Suppressor macrophage treated with lipopolysaccharide for 4 hours (primary cell): ENCODE measurements at places on chromosomes 4 and X.

GRCh38 chr4:95178938-95179337, 369.8 kb downstream of the UNC5C start:
- no peak for DNase-seq

DNA sequence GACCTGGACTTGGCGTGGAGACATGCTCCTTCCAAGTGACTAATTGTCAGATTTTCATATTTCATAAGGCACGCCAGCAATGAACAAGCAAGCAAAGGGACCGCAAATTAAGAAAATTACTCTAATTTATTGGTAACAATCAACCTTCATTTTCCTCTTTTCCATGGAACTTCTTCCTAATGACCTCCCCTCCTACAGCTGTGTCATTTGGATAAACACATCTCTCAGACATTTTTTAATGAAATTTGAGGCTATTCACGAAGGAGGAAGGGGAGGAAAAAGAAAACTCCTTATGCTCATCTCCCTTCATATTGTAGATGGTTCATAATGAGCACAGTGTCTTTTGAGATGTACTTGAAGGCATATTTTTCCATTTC, 38.6 kb upstream of the TLR3 start:
- no peak for DNase-seq

GRCh38 chr4:14874990-14875389, 127.3 kb upstream of the CPEB2 start:
- peak; percentile 72 for DNase-seq

GRCh38 chrX:17021851-17022604, 75.6 kb downstream of the REPS2 start:
- peak; percentile 42 for DNase-seq

- DNase-seq = peak; percentile 61
Measured at GRCh38 chrX:46750889-46751288, 8.0 kb downstream of the SLC9A7 start.

GRCh38 chr4:3527914-3528876, 4.0 kb downstream of the LRPAP1 start:
- no peak for DNase-seq

GRCh38 chrX:100600758-100601157, 16.0 kb downstream of the TNMD start:
- DNase-seq = peak; percentile 27

DNA sequence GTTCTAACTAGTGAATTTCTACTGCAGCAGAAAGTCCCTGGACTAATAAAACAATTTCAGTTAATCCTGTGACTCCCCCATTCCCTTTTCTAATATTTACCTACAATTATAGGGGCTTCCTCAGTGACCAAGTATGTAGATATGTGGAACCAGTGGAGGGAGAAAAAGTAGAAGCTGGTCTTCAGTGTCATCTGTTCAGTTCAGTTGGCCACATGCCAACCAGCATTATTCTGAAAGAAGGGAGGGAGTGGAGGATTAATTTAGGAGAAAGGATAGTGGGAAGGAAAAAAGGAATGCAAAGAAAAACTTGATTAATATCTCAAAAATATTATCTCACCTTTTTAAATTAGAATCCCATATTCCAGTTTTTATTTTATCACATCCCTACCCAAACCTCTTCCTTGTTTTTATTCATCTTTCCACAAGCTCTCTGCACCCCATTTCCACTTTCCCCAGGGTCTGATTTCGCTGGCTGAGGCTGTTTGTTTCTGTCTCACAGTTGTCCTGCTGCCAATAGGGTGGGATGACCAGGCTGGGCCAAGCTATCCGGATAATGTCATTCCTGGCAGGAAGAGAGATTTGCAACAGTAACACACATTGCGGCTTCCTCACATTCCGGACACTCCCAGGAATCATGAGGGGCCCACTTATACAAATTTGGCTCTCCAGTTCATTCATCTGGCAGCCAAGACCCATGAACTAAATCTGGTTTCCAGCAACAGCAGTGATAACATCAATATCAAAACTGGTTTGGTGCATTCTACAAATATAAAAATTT, 24.6 kb upstream of the ANTXR2 start:
- DNase-seq = no peak

DNA sequence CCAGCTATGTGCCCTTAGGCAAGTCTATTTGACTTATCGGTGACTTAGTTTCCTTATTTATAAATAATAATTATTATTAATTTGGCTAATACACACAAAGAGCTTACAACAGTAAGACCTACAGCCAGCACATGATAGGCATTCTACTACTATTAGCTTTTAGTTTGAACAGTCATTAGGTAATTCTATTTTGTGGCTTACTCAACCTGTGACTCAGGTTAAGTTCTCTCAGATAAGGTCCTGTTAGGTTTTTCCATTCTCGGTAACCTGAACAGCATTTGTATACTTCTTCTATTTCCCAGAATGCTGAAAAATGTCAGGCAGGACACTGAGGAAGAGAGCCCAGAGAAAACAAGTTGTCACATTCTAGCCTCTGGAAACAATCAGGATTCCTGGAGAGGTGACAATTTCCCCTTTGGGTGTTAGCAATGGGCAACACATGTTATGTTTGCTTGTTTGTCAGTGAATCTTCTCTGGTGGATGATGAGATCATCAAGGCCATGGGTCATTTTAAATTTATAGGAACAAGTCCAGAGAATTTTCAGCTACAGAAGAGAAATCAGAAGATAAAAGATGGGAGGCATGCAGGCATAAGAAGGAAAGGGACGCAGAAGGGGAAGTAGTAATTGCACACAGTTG, 2144.7 kb downstream of the PCDH7 start:
- no peak for DNase-seq

- peak; percentile 57 for DNase-seq
Measured at GRCh38 chr4:87058356-87059073, 123.7 kb downstream of the AFF1 start.

GRCh38 chrX:66042307-66043077, 2.6 kb upstream of the VSIG4 start:
- DNase-seq = no peak

GRCh38 chr4:87363552-87363951, 27.4 kb downstream of the HSD17B11 start:
- DNase-seq = no peak

DNA sequence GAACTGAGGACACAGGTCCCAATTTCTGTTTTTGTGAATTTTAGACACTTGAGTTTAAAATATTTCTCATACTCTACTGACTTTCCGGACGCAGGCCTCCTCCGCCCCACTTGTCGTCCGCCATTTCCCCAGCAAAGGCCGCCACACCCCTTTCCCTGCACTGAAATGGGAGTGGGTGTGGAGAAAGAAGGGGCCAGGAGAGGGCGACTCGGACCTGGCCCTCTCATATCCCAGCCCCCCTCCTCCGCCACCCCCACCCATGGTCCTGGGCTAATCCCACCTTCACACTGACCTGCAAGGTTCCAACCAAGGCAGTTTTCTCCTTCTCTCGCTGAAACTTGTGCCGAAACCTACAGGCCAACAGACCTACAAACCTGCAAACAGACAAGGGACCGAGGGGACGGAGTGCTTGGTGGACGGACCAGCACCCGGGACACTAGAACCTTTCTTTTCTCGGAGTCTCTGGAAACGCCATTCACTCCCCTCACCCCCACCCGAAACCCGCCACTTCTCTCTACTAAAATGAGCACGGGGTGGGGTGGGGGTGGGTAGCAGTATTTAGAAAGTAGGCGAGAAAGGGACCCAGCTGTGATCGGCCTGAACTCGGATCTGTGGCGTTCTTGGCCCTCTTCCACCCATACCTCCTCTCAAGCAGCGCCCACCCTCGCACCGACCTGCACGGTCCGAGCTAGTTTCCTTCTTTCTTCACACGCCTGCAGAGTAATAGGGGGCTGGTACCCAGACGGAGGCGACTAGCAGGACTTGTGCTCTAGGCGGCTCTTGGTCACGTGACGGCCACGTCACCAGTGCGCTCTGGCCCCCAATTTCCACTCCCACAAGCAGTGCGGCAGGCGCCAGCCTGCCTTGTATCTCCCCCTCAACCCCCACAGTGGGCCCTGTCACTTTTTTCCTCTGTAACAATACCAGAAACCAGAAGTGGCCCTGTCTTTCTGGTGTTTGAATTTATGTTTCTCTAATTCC, at the start of gene ARMCX6:
TSS of gene ARMCX6 (minus strand) at position 790 of the 981 bp plus-strand sequence. CDS start 1,380 bp downstream, outside the sequence.
- DNase-seq = peak; percentile 65
